MG63 (cell line): ENCODE measurements at places on chromosomes 7 and 10.
A peak's percentile ranks its signal among the peaks of the same experiment; 100 is the strongest.

- no peak for DNase-seq
These were observed 126.9 kb upstream of the BTBD16 start for GRCh38 chr10:122144199-122144598.

- no peak for DNase-seq
These were observed 25.0 kb downstream of the IGF2BP3 start for GRCh38 chr7:23445326-23445725.

DNA sequence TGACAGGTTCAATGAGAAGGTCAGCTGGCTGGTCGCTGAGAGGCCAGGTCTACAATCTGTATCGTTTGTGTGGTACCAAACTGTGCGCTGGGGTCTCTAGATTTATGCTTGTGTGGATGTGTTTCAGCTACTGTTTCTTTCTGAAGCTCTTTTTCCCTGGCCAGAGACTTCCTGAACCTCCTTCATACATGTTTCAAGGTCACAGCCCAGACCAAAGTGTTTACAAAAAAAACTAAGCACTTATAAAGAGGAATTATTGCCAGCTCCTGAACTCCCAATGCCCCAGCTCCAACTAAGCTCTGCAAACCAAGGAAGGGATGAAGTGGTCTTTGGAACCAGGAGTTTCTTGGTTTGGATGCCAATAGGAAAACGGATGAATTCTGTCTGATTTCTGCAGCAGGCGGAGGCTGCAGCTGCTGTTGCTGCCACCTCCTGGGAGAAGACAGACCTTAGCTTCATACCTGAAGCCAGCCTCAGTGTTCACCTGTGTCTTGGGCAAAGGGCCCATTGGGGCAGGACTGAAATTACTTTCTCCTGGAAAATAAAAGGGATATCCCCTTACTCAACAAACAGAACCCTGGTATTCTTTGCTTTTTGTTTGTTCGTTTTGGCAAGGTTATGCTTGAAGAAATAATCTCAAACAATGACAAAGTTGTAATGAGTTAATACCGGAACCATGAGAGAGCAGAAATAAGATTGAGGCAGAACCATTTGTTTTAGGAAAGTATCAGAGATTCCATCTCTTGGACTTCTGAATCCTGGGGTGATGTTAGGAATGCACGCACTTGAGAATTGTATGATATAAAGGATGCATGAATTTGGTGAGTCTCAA is 24.6 kb upstream of the MKLN1 start:
- DNase-seq = no peak

GRCh38 chr10:47121336-47121735 is 178.7 kb upstream of the GDF10 start:
- no peak for DNase-seq

- no peak for DNase-seq
These were observed 379.1 kb downstream of the TCERG1L start for GRCh38 chr10:130932326-130933007.

- no peak for DNase-seq
These were observed 22.4 kb upstream of the OR2A5 start for GRCh38 chr7:144026203-144026883.

- no peak for DNase-seq
These were observed 21.6 kb upstream of the COL13A1 start for GRCh38 chr10:69780077-69780476.

DNA sequence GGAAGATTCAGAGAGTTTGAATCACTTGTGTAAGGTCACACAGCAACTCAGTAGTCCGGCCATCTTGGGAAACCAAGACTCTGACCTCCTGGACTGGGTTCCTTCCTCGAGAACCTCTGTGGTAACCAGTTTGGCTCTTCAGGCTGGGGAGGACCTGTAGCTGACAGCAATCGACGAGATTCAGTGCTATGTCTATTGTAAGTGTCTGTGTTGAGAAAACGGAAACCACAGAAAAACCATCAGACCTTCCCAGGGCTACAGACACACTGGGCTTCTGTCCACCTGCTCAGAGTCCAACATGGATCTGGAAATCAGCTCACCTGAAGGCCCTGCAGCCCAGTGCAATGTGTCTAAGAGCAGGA is 403.7 kb downstream of the RPS24 start:
- no peak for DNase-seq

DNA sequence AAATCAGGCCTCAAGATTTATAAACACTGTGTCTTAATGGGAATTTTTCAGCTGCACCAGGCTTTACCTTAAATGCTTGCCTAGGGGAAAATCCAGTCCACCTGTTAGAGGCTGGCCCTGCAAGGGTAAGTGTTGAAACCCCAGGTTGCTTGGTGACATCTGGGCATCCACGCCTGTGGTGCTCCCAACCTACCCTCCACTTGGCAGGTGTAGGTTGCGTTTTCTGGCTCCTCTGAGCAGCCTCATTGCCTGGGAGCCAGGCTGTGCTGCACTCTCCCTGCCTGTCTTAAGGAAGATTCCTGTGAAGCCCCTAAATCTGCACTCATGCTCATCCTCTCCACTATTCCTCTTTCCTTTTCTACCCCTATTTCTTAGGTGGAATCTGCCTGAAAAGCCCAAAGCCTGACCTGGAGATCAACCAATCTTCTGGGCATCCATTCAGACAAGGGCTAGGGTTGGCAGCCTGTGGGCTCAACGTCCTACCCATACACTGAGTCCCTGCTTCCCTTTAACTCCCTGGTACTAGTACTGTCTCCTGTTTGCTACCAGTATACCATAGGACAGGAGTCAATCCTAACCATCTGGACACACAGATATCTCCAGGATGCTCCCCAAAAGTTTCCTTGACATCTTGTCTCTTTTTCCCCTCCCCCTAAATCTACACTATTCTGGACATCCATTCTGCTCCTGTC is 150.4 kb downstream of the PDE1C start:
- DNase-seq = no peak

GRCh38 chr7:122637784-122638183 is 61.1 kb downstream of the RNF133 start:
- no peak for DNase-seq

DNA sequence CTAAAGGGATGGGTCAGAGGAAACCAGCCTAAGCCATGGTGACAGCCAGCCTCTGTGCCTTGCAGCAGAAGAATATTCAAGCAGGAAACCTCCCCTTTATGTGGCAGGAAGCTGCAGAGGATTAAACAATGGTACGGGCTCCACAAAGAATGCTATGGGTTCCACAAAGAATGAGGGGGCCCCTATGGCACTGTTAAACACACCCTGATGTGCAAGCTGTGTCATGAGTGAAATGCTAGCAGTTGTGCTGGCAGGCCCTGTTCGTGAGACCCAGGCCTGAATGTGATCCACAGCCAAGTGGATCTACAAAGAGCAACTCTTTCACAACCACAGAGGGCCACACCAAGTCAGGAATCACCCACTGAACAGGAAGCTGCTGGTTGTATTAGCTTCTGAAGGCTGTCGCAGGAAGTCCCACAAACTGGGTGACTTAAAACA is 68.9 kb downstream of the MYOF start:
- DNase-seq = no peak

DNA sequence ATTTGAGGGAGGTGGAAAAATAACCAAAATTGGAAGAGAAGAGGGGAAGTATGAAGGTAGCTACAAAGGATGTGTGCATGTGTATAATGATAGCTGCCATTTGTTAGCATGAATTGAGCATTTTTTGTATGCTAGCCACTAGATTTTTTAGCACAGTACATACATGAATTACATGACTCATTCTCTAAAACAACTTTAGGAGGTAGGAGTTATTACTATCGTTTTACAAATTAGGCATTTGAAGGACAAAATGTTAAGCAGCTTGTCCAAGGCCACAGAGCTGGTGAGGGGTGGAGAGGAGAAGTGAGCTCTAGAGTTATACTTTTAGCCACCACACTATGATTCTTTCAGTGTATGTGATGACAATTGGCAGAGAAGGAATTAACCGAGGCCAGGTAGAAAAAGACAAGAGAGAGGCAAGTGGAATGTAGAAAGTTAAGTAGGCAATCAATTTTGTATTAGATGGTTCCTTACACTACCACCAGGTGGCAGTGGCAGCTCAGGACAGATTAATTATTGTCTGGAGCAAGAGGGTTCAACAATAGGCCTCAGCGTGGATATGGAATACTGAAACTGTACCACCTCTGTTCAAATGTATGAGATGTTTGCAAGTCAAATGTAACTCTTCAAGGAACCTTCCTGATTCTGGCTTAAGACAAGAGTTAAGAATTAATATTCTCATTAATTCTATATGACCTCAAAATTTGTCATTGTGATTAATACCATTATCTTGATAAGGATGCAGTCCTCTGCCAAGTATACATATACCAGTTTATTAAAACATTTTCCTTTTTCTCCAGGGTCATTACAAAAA is 128.0 kb downstream of the MBL2 start:
- peak; percentile 30 for DNase-seq

DNA sequence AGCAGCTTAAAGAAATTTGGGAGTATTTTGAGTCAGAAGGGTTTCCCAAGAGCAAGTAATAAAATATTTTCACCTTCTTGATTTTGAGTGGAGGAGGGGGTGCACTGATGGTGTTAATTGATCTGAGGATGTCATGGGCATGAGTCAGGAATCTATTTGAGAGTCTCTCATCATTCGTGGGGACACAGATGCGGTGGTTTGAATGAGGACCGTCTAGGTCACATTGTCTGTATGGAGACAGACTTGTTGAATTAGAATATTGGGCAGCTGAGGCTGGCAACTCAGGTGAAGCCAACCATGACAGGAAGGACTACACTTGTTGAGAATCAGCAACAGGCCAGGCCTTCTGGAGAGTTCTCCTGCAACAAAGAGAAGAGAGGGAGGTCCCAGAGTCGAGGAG is 127.0 kb downstream of the INSYN2A start:
- no peak for DNase-seq

GRCh38 chr7:100674411-100675104 is 1.0 kb downstream of the GNB2 start:
- no peak for DNase-seq

- peak; percentile 27 for DNase-seq
These were observed at the start of gene COL26A1 for GRCh38 chr7:101362334-101363195. COL26A1 (plus strand) TSS chr7:101362875; CDS start chr7:101363033, 158 bp downstream.

DNA sequence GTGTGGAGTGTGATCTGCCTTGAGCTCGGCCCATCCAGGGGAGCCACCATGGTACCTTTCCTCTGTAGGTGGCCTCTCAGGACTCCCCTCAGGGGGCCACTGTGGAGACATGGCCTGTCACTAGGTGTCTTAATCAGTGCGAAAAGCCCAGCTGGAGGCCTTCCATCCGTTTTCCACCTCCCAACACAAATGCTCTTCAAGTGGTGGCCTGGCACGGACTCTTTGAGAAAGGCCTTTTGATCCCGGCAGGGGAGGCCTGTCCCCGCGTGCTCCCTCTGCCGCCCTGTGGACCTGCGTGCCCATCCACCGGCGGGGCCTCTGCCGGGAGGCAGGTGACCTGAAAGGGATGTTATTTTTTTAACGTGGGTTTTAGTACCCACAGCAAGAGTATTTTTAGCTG is 149.5 kb downstream of the RGS10 start:
- DNase-seq = no peak

- DNase-seq = peak; percentile 28
These were observed 133.3 kb downstream of the KCNMA1 start for GRCh38 chr10:77504196-77504872.

- DNase-seq = no peak
These were observed 124.8 kb downstream of the CPED1 start for GRCh38 chr7:121113288-121113687.

DNA sequence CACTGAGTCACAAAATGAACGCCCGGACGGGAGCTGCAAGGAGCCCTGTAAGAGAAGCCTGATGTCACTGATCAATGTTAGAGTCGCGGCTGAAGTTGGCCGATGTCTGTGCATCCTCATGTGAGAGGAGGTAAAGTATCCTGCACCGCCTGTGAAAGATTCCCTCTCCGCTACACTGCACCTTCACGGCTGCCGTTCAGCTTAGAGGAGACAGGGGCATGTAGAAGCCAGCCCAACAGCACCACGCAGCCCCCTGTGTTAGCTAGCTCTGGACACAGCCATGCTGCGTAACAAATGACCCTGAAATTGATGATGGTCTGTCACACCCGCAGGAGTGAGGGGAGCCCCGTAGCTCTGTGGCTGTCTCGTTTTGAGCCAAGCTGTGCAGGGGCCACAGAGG is 81.5 kb upstream of the DIP2C start:
- no peak for DNase-seq

GRCh38 chr7:123601530-123601929 is at the start of gene ASB15:
ASB15 (plus strand) TSS chr7:123601821; CDS start chr7:123614503, 12,682 bp downstream.
- no peak for DNase-seq

DNA sequence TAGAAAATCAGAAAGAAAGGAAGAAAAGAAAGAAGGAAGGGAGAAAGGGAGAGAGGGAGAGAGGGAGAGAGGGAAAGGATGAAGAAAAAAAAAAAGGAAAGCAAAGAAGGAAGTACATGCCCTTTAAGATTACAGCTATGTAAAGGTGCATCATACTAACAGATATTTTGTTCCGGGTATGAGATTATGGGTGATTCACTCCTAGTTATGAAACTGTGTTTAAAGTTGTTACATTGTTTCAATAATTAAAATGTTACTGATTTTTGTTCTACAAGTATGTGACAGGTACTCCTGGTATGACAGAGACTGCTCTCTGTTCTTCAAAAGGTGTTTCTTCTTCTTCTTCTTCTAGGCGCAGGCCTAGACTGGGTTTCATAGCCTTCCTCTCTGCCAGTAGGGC is 808.9 kb downstream of the GRID1 start:
- DNase-seq = no peak

DNA sequence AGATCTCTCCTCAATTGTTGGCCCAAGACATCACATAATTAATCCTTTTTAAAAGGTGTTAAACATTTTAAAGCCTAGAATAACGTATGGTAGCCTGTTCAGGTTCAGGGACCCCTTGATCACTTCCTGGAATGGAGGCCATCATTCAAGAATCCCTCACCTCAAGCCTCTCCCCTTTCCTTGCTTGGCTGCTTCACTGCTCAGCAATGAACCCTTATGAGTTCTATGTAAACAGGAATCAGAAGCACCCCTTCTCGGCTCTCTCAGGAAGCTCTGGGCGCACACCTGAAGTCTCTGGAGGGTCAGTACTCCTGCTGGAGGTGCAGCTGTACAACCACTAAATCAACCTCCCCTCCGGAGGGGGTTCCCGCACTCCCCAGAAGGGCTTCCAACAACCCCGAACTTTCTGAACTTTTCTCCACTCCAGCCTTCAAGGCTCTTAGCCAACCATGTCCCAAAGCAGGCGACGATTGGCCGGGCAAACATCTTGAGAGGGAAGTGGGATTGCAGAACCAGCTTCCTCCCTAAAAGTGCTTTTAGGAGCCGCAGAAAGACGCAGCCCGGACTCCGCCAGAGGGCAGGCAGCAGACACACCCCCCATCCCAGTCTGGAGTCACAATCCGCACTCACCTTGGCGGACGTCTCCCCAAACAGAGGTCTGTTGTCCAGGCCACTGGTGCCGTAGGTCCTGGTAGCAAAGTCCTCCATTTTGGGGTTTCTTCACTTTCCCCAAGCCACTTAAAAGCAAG is 562 bp downstream of the TMEM243 start:
- DNase-seq = peak; percentile 26

GRCh38 chr7:17854261-17855047 is 85.8 kb downstream of the SNX13 start:
- no peak for DNase-seq

- DNase-seq = no peak
These were observed 76.9 kb downstream of the GALNT17 start for GRCh38 chr7:71208881-71209280.

GRCh38 chr10:29691564-29692072 is 56.8 kb upstream of the SVIL start:
- DNase-seq = peak; percentile 66
